H54 (cell line): ENCODE measurements at places on chromosomes 2 and 18.

DNA sequence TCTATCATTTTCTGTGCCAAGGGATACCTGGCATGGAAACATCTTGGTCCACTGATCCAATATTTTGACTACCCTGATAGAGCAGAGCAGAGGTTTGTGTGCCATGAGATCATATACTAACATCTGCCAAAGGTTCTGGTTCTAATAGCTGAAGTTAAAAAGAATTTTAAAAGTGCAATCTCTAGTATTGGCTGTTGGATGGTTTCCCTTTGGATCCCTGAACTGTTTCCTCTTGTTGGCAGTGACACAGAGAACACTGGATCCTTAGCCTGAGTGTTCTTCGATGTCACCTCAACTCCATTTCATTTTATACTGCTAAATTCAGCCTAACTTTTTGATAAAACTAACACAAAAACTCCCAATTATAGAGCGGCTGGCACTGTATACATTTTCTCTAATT is 169.3 kb upstream of the FBXO11 start:
- no peak for DNase-seq

GRCh38 chr2:11239666-11240462 is 84.6 kb downstream of the SLC66A3 start:
- DNase-seq, result no peak

- DNase-seq, result no peak
Measured at GRCh38 chr2:238742066-238742465, 105.8 kb upstream of the TWIST2 start.

DNA sequence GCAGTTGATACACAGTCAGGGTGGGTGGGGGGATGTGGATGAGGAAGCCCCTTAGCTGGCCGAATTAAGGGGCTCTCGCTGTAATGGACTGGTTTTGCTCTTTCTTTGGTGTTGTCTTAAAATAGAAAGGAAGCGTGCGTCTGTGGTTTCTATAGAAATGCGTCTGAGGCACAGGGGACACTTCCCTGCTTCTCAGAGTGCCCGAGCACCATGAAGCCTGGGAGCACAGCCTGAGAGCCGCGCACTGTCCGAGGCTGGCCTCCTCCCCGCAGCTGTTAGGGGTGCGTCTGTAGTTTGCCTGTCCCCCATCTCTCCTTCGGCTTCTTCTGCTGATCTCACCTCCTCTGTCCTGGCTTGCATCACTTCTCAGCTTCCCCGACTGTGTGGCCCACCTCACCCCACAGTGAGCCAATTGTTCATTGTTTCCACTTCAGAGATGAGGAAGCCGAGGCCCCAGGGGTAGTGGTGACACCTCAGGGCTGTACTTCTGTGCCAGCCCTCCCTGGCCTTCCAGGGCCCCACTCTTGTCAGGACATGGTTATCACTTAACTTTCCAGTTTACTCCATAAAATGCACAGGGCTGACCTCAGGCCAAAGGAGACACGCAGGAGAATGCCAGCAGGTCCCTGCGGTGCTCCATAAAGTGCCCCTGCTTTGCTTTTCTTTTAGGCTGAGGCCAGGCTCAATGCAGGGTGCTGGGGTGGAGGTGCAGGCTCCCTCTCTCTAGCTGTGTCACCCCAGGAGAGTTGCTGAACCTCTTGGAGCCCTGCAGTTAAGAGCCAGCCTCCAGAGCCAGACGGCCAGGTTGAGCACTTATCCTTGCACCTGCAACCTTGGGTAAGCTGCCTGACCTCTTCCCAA is 210.6 kb downstream of the SEPTIN10 start:
- no peak for DNase-seq

DNA sequence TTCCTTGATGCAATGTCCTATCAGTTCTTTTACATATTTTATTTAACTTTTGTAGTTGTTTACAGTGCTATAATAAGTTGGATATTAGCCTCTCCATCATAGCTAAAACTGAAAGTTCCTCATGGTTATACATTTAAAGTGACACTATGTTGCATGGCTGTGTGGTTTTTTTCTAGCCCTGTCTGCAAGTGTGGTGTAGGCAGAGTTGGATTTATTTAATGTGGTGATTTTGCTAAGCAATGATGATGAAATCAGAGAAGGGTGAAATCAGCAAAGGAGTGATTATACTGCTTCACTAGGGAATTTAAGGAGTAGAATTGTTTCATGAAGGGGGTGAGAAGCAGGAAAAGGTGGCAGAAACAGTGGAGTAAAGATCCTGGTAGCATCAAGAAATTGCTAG is 18.3 kb upstream of the ENOSF1 start:
- no peak for DNase-seq

- no peak for DNase-seq
Measured at GRCh38 chr2:224927646-224928173, 114.6 kb downstream of the DOCK10 start.

GRCh38 chr2:42105330-42106256 is 57.8 kb downstream of the PKDCC start:
- no peak for DNase-seq

- DNase-seq, result no peak
Measured at GRCh38 chr18:49611316-49611715, 49.5 kb downstream of the LIPG start.

DNA sequence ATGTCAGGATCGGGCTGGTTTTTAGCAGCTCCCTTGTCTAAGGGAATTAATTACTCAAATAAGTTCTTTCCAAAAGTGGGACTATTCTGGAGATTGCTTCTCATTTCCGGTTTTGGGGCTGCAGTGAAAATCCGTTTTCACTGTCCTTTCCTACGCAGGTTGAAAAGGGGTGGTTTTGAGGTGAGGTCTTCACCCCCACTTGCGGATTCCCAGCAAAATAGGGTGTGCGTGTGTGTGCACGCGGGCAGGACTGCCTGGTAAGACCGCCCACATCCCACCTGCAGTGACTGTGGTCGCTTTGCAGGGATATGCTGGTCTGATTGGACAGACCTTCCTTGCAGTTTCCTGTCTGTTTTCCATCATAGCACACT is 472 bp upstream of the PLEKHM3 start:
- DNase-seq, result no peak

GRCh38 chr2:202695166-202695565 is 60.4 kb downstream of the FAM117B start:
- DNase-seq, result no peak

GRCh38 chr2:50878251-50878650 is 153.7 kb downstream of the NRXN1 start:
- DNase-seq, result no peak

- DNase-seq, result no peak
Measured at GRCh38 chr2:104752504-104752903, 101.4 kb upstream of the POU3F3 start.

GRCh38 chr2:193428336-193428818 is 1233.6 kb upstream of the TMEFF2 start:
- no peak for DNase-seq

DNA sequence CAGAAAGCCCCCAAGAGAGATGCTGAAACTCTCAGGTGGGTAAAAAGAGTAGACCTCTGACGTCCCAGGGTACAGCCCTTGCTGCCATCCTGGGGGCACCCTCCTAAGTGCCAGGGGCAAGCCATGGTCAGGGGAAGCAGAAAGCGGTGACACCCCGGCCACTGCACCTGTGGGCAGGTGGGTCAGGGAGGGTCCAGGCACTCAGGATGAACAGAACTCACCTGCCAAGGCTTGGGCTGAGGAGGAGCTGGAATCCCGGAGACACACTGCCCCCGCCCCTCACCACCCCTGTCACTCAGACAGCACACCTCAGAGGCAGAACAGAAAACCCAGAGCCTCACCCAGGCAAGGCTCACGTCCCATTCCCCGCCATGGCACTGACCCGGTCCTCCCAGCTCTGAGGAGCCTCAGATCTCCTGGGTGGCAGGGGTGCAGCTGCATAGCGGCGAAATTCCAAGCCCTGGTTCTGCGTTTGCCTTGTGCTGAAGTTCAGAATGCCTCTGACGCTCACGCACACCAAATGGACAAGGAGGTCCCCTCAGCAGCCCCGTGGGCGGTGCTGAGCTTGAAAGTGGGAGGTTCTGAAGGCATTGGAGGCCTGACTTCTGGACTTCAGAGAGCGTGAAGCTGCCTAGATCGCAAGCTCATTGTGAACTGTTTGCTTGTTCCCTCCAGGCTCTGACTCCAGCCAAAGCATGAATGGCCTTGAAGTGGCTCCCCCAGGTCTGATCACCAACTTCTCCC is 4.3 kb downstream of the GPR17 start:
- no peak for DNase-seq

DNA sequence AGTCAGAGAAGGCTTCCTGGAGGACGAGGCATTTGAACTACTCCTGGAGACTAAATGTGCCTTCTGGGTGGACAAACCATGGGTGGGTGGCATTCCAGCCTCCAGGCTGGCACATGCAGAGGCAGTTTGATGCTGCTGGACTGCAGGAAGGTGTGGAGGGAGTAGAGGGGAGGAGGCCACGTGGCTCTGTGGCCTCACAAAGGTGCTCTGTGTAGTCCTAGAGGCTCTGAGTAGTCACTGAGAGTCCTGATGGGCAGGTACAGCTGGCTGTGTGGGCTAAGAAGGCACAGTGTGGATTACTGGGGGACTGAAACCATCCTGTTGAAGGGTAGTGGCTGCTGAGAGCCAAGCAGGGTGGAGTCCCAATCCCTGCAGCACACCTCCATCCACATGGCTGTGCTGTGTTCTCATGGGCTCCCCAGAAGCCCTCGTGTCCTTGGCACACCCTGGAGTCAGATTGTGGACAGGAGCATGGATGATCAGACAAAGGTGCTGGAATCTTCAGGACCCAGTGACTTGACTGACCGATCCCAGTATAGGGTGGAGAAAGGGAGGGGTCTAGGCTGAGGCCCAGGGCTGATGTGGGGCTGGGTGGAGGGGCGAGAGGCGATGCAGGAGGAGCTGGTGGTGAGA is 87.4 kb upstream of the HS6ST1 start:
- DNase-seq, result no peak

GRCh38 chr2:120866483-120867140 is 130.9 kb downstream of the GLI2 start:
- no peak for DNase-seq

DNA sequence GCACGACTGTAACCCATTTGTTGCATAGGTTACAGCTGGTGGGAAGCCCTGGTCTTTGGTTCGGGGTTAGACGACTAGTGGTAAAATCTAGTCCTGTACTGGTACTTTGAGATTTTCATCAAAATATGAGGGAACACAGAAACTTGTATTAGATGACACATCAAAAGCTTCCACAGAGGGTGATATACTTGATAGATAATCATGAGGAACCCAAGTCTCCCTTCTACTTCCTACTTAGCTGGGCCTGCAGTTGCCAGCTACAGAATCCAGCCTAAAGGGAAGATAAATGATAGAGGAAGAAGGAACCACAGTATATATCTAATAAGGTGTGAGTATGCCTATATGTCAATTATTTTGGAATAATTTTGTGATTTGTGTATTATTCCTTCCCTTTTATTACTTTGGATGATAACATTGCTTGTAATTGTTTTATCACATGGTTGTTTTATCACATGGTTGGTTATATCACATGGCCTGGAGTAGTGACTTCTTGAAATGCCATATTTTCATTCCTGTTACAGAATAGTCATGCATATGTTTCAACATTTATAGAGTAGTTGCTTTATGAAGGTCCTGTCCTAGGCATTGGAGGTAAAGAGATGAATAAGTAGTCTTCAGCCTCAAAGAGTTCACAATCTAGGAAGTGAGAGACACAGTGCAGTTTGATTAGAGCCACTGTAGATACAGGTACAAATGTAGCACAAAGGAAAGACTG is 2.9 kb downstream of the AGPS start:
- DNase-seq, result no peak

DNA sequence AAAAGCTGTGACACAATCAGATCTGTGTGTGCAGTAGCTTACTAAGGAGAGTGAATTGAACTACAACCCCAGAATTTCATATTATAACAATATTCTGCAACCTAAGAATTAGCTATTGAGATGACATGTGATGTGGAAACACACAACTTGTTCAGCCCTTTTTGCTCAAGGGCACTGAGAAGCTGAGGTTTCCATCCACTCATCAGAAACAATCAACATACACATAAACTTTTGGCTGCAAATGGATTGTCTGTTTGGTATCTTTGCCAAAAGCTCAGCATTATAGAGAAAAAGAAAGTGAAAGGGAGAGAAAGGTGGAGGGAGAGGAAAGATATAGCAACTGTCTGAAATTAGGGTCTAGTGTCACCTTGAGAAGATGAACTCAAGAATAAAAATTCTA is 117.2 kb upstream of the KLF7 start:
- DNase-seq, result no peak

DNA sequence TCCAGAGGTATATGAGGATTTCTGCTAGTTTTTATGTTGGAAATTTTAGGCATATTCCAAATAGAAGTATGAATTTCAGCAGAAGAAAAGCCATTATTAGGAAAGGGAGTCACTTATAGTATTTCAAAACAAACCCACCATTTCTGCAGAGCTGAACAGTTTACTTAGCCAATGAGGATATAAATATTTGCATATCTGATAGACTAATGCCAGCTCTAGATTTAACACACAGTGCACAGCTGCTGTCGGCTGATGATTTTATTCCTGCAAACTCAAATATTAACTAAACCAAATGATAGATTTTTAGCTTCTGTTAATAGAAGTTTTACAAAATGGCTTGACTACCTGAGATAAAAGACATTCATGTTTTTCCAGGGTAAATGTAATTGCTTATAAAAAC is 375.8 kb upstream of the FANCL start:
- no peak for DNase-seq

- DNase-seq, result no peak
Measured at GRCh38 chr2:62745891-62746481, 40.5 kb downstream of the EHBP1 start.

GRCh38 chr2:181189951-181190350 is 209.5 kb downstream of the UBE2E3 start:
- no peak for DNase-seq

DNA sequence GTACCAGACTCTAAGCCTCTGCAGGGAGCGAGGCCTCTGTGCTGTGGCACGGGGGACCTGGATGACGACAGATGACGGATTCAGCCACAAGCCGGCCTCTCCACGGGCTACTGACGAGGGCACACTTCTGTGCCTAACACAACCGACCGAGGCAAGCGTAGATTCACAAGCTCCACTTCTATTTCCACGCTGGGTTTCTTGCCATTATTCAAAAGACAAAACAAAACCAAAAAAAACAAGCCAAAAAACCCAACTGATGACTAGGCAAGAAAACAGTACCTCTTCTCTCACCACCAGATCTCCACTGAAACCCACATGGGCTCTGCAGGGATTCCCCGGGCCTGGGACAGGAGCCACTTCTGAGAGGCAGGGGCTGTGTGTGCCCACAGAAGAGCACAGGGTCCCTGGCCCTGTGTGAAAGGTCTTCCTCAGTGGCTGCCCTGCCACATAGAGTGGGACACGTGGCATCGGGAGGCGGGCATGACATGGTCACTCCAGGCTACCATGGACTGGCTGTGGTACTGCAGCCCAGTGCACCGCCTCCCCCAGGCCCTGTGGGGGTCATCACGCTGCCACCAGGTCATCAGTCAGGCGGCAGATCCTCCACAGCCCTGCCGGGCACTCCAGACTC is 254.7 kb downstream of the HDAC4 start:
- DNase-seq, result no peak

DNA sequence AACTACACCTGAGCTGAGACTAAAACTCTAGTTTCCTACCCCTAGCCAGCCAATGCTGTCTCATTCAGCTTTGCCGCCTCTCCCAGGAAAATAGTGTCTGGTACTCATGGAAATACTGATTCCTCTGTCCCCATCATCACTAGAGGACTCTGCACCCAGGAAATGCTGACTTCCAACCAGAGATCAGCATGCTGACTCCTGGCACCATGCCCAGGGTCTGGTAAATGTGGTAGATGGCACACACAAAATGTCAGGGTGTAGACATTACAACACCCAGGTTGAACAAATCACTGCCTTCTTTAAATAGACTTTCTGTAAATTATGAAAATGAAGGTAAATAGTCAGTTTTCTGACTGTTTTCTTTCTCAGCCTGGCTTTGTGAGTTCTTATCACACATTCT is 307.3 kb upstream of the CHAC2 start:
- DNase-seq, result no peak

GRCh38 chr2:169877398-169877797 is 50.1 kb downstream of the UBR3 start:
- no peak for DNase-seq
